Left ventricle myocardium superior (tissue), 1 donor: ENCODE measurements at places on chromosomes 13 and 19. TPM values are rescaled to one million over a fixed set of nuclear protein-coding genes. Genes with fewer than 3 reads are reported as not detected.

DNA sequence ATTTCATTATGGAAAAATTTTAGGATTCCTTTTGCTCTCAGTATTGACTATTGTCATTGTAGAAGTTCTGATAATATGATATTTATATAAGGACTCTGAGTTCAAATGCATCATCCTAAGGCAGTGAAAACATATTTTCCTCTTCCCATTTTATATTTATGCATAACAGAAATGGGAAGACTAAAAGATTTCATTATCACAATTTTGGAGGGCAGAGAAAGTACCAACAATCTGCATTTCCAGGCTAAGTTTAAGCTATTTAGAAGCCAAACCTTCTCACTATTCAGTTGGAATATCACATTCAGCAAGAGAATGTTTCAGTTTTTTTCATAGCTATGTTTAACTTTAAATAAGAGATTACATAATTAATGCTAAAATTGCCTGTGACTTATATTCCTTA, 558.5 kb upstream of the GPC6 start:
- no peak for DNase-seq

DNA sequence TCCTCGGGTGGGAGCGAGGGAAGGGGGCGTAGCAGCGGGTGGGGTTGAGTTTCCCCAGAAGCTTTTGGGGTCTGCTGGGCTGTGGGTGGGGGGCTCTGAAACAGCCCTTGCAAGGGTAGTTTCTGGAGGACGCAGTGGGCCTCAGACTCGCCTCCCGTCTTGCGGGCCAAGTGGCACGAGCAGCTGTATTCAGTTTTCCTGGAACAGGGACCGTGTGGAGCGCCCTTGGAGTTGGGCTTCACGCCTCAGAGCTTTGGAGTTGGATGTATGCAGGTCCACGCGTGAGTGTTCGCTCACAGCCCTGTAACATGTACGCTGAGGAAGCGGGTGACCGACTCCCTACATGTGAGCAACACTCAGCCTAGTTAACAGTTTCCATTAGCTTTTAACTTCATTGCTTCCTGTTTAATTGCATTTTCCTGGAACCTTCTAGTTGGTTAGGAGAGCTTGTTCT, 603 bp downstream of the TM9SF2 start:
- peak; percentile 32 for DNase-seq

- no peak for DNase-seq
Observed at GRCh38 chr13:47548294-47548840, 452.7 kb downstream of the SUCLA2 start.

GRCh38 chr19:23716792-23717191, 29.8 kb upstream of the ZNF675 start:
- no peak for DNase-seq

- DNase-seq: no peak
Observed at GRCh38 chr19:44608391-44608821, 5.0 kb upstream of the IGSF23 start.

DNA sequence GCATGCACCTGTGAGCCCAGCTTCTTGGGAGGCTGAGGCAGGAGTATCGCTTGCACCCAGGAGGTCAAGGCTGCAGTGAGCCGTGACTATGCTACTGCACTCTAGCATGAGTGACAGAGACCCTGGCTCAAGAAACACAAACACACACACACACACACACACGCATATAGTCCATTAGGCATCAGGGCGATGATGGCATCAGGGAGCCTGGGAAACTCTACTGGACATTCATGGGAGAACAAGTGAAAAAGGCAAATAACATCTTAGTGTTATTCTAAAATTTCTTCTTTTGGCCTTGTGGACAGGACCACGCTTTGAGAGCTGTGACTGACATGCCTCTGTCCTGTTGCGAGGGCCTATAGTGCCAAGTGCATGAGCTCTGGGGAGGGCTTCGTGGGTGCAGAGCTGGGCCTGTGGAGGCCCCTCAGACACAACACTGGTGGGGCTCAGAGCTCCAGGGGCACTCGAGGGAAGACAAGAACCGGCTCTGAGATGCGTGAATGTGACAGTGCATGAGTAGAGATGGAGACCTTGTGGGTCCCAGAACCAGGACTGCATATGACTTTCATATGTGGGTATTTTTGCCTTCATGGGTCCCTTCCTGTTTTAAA, 8.0 kb upstream of the USF2 start:
- peak; percentile 15 for DNase-seq

The RYR1 gene
- total RNA-seq: 1.1 TPM

The RETN gene
- not detected for total RNA-seq

The C13orf42 gene
- not detected for total RNA-seq
